ENCODE measurements at places on chromosomes 5 and 9.

DNA sequence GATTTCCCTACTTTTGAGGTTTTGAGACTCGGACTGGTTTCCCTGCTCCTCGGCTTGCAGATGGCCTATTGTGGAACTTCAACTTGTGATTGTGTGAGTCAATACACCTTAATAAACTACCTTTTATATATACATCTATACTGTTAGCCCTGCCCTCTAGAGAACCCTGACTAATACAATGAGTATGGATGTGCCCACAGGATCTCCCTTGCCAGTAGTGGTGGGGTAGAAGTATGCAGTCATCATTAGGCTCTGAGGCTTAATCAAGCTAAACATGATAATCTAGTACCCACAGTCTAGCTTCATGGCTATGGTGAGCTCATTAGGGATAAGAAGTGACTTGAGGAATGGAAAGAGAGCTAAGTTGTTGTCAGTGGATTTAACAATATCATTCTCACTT lies 412.8 kb upstream of the PTGER4 start:
- no peak for DNase-seq

- no peak for DNase-seq
These were observed 104.9 kb upstream of the SLCO6A1 start for GRCh38 chr5:102603670-102604069.

- no peak for DNase-seq
These were observed 114.4 kb downstream of the STK32A start for GRCh38 chr5:147349241-147349640.

DNA sequence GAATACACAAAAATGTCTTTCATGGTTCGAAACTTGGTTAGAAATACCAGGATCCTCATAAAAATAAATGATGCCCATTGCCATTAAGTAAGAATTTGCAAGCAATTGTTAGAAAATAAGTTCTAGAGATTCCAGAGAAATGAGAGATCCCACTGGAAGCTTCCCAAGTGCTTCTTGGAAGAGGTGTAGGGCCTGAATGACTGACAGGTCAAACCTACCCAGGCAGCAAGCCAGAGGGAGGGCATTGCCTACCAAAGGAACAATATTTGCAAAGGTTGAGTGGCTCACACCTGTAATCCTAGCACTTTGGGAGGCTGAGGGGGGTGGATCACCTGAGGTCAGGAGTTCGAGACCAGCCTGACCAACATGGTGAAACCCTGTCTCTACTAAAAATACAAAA lies 777.0 kb upstream of the WWC1 start:
- DNase-seq = no peak

GRCh38 chr5:140150201-140150600 lies 24.5 kb downstream of the IGIP start:
- no peak for DNase-seq

DNA sequence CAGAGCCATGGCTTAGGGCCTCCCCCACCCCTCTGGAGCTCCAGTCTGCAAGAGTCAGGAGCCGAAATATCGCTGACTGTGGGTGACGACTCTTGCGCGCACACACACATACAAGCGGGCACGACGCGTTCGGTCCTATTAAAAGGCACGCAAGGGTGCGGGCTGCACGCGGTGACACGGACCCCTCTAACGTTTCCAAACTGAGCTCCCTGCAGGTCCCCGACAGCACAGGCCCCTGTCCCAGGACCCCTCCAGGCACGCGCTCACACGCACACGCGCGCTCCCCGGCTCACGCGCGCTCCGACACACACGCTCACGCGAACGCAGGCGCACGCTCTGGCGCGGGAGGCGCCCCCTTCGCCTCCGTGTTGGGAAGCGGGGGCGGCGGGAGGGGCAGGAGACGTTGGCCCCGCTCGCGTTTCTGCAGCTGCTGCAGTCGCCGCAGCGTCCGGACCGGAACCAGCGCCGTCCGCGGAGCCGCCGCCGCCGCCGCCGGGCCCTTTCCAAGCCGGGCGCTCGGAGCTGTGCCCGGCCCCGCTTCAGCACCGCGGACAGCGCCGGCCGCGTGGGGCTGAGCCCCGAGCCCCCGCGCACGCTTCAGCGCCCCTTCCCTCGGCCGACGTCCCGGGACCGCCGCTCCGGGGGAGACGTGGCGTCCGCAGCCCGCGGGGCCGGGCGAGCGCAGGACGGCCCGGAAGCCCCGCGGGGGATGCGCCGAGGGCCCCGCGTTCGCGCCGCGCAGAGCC lies at the start of gene GRIN1:
TSS of gene GRIN1 (plus strand) at position 433 of the 746 bp plus-strand sequence. CDS start 333 bp downstream, outside the sequence.
- DNase-seq = peak; percentile 17

GRCh38 chr5:33725806-33726205 lies 166.0 kb downstream of the ADAMTS12 start:
- DNase-seq = no peak

- no peak for DNase-seq
These were observed 24.5 kb upstream of the CRB2 start for GRCh38 chr9:123331346-123332060.

DNA sequence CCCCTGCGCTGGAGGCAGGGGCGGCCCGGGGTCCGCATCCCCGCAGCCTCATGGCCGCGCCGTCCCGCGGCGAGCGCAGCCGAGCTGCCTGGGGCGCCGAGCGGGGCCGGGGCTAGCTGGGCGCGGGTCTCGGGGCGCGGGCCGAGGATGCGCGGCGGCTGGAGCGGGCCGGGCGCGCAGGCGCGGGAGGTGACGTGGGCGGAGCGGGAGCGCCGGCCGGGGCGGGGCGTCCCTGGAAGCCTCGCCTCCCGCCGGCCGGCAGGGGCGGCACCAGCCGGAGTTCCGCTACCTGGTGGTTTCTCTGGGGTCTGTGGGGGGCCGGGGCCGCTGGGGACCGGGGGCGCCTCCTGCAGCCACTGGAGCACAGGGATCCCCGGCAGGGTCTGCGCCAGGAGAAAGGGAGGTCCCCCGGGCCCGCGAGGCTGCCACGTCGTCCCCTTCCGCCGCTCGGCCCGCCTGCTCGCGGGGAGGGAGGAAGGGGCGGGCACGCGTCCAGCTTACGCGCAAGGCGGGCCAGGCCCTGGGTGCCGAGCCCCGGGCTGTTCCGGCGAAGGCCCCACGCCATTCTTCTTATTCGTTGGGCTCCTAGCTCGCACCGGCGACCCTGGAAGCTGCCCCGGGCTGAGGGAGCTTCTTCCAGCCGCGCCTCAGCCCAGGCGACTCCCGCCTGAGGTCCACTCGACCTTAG lies at the start of gene LPCAT1:
TSS of gene LPCAT1 (minus strand) at position 168 of the 688 bp plus-strand sequence. CDS start at position 52, 116 bp downstream.
- peak; percentile 52 for DNase-seq
